Epithelial cell of proximal tubule (primary cell): ENCODE measurements at places on chromosomes 6 and 20. TPM values are rescaled to one million over a fixed set of nuclear protein-coding genes. Genes with fewer than 3 reads are reported as not detected.

DNA sequence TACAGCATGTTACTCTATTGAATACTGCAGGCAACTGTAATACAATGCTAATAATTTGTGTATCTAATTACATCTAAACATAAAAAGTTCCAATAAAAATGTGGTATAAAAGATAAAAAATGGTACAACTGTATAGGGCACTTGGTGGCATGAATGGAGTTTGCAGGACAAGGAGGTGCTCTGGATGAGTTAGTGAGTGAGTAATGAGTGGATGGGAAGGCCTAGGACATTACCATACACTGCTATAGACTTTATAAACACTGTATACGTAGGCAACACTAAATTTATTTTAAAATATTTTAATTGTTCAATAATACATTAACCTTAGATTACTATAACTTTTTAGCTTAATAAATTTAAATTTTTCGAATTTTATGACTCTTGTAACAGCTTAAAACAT, 579.6 kb upstream of the MAN1A1 start:
- no peak for DNase-seq

- DNase-seq, result no peak
Measured at GRCh38 chr20:25224941-25225340, 22.9 kb upstream of the PYGB start.

DNA sequence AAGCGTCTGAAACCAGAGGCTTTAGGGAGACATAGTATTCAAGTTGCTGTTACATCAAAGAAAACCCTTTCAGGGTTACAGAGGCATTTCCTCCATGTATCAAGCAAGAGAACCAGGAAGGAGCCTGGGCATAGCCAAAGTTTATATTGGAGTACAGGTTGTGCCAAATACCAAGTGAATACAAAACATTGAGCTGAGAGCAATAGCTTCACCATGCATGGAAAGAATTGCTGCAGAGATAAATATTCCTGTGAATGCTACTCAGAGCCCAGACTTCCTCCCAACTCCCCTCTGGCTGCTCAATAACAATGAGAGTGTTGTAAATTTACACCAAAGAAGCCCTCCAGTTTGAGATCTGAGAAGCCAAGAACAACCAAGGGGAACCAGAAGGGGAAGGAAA, 618.9 kb downstream of the DHX35 start:
- DNase-seq, result no peak

GRCh38 chr20:45179166-45179565, 4.5 kb downstream of the PI3 start:
- DNase-seq, result no peak

DNA sequence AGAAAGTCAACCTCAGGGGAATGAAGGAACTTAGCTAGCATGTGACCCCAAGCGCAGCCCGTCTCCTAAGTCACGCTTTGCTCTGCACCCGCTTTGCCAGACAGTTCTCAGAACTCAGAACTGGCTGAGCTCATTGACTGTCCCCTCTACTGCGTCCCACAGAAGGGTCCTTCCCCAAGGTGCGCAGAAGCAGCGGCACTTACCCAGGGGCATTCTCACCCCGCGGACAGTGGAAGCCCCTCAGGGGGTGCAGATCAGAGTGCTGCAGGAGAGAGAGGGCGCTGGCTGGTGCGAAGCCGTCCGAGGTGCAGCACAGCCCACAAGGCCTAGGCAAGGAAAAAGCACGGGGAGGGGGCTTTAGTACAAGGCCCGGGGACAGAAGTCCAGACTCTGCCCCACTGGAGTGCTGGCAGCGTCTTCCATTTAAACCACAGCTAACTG, 807 bp downstream of the SNHG17 start:
- no peak for DNase-seq

DNA sequence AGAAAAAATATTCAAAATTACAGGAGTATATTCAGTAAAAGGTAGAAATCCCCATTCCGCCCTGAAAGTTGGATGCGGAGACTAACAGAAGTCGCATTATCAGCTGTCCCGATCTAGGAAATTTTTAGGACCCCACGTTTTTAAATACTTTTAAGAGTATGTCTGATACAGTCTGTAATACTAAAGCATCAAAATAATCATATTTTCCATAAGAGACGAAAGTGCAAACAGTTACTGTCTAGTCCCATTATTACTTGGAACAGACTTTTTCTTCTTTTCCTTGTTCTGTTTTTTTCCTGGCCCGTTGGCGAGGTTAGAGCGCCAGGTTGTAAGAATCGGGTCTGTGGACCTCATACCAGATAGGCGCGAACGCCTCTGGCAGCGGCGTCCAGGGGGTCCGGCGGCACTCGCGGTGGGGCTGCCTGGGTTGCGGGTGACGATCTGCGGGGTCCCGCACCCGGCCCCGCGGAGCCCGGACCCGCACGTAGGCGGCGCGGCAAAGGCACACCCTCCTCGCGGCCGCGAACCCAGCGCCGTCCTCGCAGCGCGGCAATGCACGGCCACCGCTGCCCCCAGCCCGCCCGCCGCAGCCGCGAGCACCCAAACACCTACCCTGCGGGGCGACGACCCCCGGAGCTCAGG, 460 bp downstream of the PLAGL1 start:
- no peak for DNase-seq

DNA sequence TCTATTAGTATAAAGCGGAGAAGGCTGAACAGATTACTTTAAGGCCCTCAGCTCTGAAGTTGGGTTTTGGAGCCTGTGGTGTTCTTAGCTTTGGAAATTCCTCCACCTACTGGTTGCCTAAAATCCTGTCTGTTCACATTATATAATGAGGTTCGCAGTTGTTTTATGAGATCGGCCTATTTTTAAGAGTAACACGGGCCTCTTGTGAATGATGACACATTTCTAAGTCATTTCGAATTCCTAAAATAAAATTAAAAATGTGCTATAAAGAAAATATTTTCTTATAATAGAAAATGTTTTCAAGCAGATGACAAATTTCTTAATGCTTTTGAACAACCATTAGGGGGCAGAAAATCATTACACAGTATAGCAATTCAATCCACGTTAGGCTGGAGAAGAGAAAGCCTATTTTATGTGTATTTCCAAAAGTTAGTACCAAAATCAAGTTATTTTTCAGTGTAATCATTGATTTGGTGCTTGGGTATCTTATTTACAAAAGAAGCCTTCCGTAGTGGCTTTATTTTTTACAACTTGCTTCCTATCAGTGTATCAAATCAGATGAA, 15.8 kb upstream of the FAM8A1 start:
- DNase-seq, result peak; percentile 60

- peak; percentile 27 for DNase-seq
Measured at GRCh38 chr6:44940367-44940766, 387.8 kb upstream of the RUNX2 start.

The PROKR2 gene
- total RNA-seq, result not detected in 2 replicates
